Panc1 (cell line): ENCODE measurements at places on chromosomes 3 and 15.
A peak's percentile ranks its signal among the peaks of the same experiment; 100 is the strongest.

DNA sequence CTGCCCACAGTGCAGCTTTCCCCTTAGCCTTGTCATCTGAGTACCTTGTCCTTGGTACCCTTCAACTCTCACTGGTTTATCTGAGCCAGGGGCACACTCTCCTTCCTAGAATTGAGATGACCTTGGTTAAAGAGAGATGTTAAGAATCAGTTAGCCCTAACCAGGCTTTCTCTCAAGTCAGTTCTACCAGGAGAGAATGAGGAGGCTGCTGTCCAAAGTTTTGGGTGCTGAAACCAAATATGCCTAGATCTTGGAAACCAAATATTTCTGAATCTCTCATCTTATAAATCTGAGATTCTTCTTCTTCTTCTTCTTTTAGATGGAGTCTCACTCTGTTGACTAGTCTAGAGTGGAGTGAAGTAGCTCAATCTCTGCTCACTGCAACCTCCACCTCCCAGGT lies 12.0 kb upstream of the CTXND1 start:
- no peak for DNase-seq

GRCh38 chr15:71212146-71212545 lies 96.9 kb downstream of the THSD4 start:
- DNase-seq, result no peak

DNA sequence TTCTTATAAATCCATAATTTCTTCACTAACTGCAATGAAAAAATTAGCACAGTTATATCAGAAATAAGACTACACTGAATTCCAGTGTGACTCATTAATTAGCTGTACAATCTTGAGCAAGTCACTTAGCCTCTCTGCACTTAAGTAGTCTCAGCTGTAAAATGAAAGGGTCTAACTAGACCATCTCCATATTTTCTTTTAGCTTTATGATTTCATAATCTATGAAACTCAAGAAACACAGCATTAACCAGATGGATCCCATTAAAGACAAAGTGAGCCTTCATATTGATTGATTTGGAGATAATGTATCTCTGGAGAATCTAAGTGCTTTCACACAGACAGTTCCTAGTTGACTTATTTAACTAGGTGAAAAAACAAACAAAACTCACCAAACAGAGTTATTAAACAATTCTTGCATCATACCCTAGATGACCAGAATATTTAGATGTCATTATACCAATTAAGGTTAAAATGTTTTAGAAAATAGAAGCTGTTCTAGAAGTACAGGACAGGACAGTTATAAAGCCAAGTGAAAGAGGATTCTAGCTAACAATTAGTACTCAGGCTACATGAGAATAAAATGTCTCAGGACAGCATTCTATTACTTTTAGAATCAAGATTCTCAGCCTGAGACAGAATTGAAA lies 11.2 kb downstream of the CSNK1G1 start:
- no peak for DNase-seq

GRCh38 chr3:7697548-7697947 lies 804.1 kb upstream of the LMCD1 start:
- no peak for DNase-seq

- DNase-seq, result peak; percentile 8
Measured at GRCh38 chr3:5972586-5972985, 785.1 kb downstream of the EDEM1 start.

DNA sequence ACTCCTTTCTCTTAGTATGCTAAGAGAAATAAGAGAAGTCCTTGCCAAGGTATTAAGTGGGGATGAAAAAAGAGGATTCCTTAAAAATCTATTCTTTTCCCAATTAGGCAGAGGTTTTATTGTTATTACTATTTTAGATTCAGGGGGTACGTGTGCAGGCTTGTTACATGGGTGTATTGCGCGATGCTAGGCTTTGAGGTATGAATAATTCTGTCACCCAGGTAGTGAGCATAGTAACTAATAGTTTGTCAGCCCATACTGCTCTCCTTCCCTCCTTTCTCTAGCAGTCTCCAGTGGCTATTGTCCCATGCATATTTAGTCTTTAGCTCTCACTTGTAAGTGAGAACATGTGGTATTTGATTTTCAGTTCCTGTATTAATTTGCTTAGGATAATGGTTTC lies 83.9 kb downstream of the LEKR1 start:
- DNase-seq, result no peak

DNA sequence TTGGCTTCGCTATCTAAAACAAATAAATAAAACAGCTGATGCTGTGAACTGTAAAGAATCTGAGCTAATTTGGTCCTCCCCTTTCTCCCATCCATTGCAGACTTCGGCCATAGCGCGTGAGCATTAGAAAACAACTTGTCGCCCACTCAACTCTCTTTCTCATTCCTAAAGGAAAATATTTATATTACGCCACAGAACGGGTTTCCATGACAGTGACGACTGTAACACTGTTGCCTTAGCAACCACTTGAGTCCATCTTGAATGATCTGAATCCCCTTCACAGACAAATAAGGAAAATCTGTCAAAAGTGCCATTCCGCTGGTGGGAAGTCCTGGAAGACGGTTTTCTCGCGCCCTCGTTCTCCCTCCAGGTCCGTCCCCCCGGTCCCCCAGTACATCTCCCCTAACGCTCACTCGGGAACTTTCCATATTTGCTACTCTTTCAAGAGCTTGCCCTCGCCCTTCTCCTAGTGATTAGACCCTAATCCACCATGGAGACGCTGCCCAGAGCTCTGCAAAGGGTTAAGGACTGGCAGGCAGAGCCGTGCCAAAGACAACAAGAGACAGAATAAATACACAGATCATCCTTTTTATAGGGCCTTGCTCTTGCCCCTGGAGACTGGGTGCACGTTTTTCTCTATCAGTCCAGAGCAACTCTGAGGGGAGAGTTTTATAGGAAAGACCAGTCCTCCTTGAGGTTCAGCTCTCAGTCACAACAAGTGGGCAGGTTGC lies 50.5 kb downstream of the CRYGS start:
- no peak for DNase-seq

GRCh38 chr3:65314269-65314668 lies 626.5 kb upstream of the ADAMTS9 start:
- no peak for DNase-seq

GRCh38 chr3:2274526-2274925 lies 175.9 kb downstream of the CNTN4 start:
- no peak for DNase-seq

- no peak for DNase-seq
Measured at GRCh38 chr3:27792869-27793268, 70.7 kb upstream of the EOMES start.

- DNase-seq, result no peak
Measured at GRCh38 chr3:23797491-23797890, 8.3 kb upstream of the UBE2E1 start.

GRCh38 chr3:4426782-4427344 lies 40.2 kb downstream of the SUMF1 start:
- DNase-seq, result peak; percentile 73

- no peak for DNase-seq
Measured at GRCh38 chr15:31499236-31499952, 172.8 kb downstream of the KLF13 start.

DNA sequence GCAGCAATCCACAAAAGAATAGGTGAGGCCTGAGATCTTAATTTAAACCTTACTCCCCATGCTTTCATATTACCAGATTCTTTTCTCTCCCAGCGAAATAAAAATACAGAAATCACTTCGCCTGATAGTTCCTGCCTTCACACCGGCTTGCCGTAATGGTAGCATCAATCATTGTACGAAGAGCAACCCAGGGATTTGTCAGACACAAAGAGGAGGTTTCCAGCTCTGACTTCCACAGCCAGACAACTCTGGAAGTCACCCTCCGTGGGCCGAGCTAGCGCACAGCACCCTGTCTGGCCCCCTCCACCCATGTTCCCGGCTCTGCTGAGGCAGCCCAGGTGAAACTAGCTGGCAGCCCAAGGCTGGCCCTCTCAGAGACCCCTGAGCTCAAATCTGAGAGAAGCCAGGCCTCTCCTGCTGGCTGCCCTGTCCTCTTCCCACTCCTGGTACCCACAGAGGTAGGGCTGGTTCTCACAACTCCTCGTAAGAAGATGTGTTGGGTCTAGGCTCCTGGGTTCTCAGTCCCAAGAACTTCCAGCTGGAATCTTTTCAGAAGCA lies 156.9 kb upstream of the BNIP2 start:
- DNase-seq, result no peak

GRCh38 chr15:75694241-75695182 lies 18.1 kb downstream of the CSPG4 start:
- DNase-seq, result no peak

GRCh38 chr3:142853270-142854168 lies 35.4 kb downstream of the PCOLCE2 start:
- no peak for DNase-seq

DNA sequence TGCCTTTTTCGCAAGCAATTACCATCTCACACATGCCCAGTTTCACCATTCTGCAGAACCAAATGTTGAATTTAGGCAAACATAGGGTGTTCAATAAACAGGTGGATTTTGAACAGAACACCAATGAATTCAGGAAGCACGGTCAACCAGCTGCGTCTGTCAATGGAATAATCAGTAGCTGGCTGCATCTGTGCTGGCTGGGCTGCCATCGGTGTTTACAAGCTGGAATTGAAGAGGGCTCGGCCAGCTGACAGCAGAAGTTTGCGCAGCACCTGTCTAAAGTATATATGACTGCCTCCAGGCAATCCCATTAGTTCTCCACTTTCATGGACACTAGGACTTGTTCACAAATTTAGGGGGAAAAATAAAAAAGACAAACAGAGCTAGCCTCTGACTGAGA lies 996.4 kb upstream of the CFAP20DC start:
- DNase-seq, result no peak

- DNase-seq, result no peak
Measured at GRCh38 chr3:11140030-11140712, 14.1 kb upstream of the HRH1 start.

DNA sequence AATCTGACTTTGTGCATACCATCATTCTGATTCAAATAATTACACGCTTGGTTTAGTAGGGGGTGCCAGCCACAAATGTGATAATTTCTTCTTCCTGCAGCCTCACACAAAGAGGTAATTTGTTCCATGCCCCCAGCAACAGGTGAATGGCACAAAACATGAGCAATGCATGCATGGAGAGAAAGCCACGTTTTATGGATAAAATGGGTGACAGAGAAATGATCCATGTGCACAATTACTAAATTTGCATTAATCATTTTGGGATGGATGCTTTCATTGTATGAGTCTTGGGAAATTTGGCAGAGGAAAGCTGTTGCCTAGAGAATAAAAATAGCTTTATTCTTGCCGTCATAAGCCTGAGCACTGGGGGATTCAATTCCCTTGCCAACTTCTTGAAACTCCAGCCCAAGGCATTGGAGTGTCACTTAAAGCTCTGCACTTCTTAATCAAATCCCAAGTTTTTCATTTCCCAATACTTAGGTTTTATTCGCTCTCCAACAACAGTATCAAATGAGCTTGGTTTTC lies 411.6 kb downstream of the GBE1 start:
- no peak for DNase-seq

DNA sequence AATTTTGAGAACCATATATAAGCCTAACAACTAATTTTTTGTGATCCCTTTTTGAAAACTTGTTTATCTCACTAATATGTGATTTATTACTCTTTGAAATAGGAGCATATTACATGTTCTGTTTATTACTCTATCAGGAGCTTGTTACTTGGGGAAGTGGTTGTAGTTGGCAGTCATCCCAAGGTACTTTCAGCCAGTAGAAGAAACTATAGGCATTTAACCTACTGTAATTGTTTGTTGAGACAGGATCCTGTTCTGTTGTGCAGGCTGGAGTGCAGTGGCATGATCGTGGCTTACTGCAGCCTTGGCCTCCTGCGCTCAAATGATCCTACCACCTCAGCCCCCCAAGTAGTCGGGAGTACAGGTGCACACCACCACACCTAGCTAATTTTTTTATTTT lies 195.6 kb downstream of the TCF12 start:
- no peak for DNase-seq

DNA sequence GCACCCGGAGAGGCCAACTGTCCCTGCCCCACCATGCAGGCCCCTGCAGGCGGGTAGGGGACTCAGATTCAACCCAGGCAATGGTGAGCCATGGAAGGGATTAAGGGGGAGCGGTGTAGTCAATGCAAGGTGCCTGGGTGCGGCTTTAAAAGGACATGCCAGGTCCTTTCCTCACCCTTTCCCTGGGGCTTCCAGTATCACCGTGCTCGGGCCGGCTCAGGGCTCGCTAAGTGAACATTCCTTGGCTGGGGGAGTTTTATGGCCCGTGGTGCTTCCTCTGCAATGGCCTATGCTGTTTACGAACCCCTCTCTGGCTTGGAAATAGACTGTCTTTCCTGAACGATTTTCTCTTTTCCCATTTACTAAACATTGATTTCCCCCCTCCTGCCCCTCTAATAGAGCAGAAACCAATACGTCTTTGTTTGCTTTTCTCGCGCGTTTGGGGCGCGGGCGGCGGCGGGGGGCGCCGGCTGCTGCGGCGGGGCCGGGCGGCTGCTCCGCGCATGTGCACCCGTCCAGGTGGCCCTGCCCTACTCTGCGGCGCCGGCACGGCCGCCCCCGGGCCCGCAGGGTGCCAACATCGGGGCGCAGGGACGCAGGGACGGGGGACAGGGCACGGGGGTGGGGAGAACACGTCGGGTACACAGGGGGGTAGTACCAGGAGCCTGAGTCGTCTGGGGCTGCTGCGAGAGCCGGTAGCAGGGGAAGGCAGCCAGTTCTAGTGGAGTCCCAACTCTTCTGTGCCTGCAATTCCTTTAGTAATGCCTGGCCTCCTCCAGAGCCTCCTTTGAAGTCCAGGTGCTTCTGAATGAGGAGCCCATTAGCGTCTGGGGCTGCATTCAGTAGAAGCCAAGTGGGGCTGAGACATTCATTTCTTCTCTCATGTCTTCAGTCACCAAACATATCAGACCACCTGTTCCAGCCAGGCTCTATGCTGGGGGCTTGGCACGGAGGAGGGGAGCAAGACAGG lies 26.9 kb upstream of the CACNA2D2 start:
- no peak for DNase-seq

DNA sequence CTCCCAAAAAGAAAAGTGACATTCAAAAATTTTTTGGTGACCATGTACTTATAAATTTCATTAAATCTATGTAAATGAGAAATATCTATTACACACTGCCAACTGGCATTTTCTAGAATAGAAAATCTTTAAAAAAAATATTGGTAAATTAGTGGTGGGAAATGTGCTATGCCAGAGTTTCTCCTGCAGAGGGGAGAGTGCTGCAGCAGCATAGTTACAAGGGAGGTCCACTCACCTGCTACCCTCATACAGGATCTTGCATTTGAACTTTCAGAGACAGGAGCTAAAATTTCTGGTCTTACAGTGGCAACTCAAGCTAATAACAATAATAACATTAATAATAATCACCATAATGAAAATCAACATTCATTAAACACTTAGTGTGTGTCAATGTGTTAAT lies 459.6 kb downstream of the NSUN3 start:
- DNase-seq, result no peak

DNA sequence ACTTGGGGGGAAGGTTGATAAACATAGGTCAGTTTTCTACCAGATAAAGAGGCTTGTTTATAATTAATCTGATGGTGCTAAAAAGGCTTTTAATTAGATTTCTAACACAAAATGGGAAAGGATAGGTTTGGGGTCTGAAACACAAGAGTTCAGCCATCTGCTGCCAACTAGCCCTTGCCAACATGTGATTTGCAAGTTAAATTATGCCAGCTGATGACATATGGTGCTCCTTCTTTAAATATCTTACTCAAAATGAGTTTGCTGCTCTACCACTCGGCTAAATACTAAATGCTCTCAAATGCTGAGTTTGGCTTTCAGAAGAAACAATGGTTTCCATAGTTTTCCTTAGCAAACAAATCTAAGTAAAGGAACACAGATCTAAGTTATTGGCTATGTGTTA lies 557.8 kb upstream of the CCDC54 start:
- DNase-seq, result no peak
